ENCODE measurements at places on chromosomes 3 and 15.

DNA sequence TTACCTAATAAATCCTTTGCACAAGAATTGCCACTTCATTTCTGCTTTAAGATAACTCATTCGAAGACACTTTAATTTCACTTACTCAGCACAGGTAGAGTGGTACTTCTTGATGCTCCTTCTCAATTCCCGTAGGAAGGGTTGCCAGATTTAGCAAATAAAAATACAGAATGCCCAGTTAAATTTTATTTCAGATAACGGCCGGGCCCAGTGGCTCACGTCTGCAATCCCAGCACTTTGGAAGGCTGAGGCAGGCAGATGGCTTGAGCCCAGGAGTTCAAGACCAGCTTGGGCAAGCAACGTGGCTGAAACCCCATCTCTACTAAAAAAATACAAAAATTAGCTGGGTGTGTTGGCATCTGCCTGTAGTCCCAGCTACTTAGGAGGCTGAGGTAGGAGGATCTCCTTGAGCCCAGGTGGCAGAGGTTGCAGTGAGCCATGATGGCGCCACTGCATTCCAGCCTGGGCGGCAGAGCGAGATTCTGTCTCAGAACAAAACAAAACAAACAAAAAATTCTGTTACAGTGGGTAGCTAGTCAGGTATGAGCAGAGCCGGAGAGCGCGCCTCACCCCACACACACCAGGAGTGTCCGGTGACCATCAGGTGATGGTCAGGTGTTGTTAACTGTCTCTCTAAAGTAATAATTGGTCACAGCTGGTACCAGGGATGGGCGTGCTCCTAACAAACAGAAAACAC is 92.8 kb downstream of the DNAH12 start:
- no peak for DNase-seq

- DNase-seq, result peak; percentile 90
Observed at GRCh38 chr15:40594429-40594836, 384 bp downstream of the KNL1 start.

DNA sequence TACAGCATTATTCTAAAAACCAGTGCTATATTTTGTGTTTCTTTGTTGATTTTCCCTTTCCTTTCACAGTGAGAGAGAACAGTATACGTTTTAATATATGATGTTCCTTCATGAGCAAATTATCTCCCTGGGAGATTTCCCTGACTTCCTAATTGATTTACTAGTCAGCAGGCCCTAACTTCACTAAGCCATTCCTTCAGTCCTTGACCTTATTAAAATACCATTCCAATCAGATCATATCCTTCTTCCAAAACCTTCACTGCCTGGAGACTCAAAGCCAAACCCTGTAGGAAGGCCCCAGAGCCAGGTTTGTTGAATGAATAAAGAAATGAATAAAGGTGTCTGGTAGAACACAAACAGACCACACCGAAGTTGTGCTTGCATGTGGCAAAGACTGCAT is 43.8 kb upstream of the ARHGEF3 start:
- DNase-seq, result no peak

DNA sequence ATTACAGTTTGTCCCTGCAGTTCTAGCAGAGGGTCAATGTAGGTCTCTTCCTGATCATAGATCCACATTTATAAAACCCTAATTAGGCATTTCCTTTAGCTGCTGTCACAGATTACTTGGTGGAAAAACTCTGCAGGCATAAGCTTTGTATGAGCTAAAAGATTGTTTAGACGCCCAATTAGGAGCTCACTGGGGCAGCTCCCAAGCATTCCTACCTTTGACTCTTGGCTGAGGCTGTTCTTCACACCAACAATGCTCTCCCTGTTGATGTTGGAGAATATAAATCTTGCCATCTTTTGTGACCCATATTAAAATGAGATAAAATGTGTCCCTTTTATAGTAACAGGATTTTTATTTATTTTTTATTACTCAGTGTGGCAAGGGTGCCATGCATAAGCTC is 148.3 kb upstream of the TRIM42 start:
- no peak for DNase-seq
